ENCODE measurements at places on chromosomes 6 and 20.

- no peak overlapping the region for H3K27ac ChIP-seq
- no peaks in the 10 kb centered on the region for H3K36me3 ChIP-seq
- no peak for DNase-seq
- H3K27me3 ChIP-seq = no peaks in the 10 kb centered on the region
- peaks cover 21% of the 10 kb centered on the region for H3K4me1 ChIP-seq
These were observed 26.8 kb upstream of the TNFAIP3 start for GRCh38 chr6:137840252-137840651.

GRCh38 chr6:166667796-166668610, 41.0 kb upstream of the RPS6KA2 start:
- H3K27ac ChIP-seq = no peak overlapping the region
- peaks cover 21% of the 10 kb centered on the region for H3K27me3 ChIP-seq
- no peaks in the 10 kb centered on the region for H3K36me3 ChIP-seq
- DNase-seq = no peak

DNA sequence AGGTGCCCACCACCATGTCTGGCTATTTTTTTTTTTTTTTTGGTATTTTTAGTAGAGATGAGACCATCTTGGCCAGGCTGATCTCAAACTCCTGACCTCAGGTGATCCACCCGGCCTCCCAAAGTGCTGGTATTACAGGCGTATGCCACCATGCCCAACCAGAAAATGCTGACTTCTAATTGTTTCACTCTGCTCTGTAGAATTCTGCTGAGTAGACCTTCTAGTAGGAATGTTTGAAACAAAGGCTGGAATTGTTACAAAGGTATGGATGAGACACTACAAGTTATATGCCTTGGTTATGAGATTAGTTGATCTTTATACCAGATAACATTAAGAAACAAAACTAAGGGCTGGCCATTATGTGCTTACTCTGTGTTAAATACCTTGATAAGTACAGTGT, 44.8 kb downstream of the MEP1A start:
- no peaks in the 10 kb centered on the region for H3K27me3 ChIP-seq
- H3K4me3 ChIP-seq = no peak overlapping the region
- H3K27ac ChIP-seq = no peak overlapping the region
- no peak for DNase-seq

DNA sequence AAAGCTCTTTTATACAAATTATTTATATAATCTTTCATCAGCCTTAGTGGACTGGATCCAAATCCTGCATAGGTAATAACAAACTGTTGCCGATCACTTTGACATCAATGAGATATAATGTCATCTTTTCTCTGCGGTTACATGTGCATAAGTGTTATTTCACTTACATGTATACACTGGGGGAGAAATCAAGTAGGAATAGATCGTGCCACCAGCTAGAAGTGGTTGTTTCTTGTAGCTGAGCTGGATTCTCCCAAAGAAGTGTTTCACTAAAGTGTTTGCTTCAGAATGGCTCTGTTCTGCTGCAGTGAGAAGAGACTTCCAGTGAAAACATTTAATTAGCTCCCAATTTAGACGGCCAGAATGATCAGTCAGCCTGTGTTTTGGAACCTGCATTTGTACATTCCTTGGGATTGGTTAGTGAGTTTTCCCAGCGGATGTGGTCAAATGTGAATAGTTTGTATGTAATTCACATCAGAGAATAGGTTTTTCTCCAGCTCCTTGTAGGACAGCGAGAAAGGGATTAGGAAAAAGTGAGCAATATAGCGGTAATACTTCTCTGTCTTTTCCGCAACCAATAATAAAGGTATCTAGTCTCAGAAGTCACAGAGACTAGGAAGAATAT, 163.1 kb upstream of the CCN2 start:
- H3K36me3 ChIP-seq = no peaks in the 10 kb centered on the region
- no peak for DNase-seq
- no peak overlapping the region for H3K27ac ChIP-seq
- no peak overlapping the region for H3K4me3 ChIP-seq
- no peaks in the 10 kb centered on the region for H3K27me3 ChIP-seq

- H3K36me3 ChIP-seq = no peaks in the 10 kb centered on the region
- H3K4me1 ChIP-seq = no peaks in the 10 kb centered on the region
- no peak overlapping the region for H3K27ac ChIP-seq
These were observed 32.0 kb downstream of the HLA-C start for GRCh38 chr6:31239854-31240253.

- no peak overlapping the region for H3K4me3 ChIP-seq
- no peaks in the 10 kb centered on the region for H3K36me3 ChIP-seq
- DNase-seq = no peak
These were observed 69.0 kb upstream of the JARID2 start for GRCh38 chr6:15176816-15177370.

DNA sequence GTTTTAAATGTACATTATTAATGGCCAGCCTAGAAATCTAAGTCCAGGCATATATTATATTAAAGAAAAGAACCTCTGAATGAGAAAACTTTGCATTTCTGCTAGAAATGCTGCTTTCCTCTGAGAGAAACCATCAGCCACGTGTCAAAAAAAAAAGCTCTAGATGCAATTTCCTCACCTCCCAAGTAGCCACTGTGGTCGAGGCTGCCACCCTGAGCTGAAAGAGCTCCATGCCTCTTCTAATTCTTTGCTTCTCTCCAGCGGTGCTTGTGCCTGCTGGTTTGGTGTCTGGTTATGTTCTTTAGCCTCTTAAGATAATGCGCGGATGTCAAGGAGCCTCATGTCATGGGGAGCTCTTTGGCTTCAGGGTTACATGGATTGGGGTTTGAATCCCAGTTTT, 316.0 kb downstream of the TFAP2C start:
- H3K4me3 ChIP-seq = no peak overlapping the region
- peaks cover 67% of the 10 kb centered on the region for H3K27me3 ChIP-seq
- no peaks in the 10 kb centered on the region for H3K36me3 ChIP-seq
- H3K27ac ChIP-seq = no peak overlapping the region
- DNase-seq = no peak
- no peaks in the 10 kb centered on the region for H3K4me1 ChIP-seq

DNA sequence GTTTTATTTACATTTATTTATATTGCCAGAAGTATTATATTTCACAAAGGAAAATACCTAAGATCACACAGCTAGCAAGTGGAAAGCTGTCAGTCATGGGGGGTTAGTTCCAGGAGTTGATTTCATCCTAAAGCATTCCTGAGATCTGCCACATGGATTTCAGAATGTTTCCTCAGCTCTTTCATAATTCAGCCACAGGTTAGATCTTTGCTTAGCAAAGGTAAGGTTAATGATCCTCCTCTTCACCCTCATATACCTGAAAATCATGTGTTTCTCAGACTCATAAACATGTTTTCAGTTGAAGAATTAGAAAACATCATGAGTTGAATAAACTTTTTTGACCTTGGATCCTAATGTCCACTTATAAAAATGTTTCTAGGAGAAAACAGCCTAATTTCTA, 215.4 kb downstream of the ARHGAP18 start:
- H3K27me3 ChIP-seq = no peaks in the 10 kb centered on the region
- no peak overlapping the region for H3K4me3 ChIP-seq
- no peak for DNase-seq
- H3K36me3 ChIP-seq = no peaks in the 10 kb centered on the region

DNA sequence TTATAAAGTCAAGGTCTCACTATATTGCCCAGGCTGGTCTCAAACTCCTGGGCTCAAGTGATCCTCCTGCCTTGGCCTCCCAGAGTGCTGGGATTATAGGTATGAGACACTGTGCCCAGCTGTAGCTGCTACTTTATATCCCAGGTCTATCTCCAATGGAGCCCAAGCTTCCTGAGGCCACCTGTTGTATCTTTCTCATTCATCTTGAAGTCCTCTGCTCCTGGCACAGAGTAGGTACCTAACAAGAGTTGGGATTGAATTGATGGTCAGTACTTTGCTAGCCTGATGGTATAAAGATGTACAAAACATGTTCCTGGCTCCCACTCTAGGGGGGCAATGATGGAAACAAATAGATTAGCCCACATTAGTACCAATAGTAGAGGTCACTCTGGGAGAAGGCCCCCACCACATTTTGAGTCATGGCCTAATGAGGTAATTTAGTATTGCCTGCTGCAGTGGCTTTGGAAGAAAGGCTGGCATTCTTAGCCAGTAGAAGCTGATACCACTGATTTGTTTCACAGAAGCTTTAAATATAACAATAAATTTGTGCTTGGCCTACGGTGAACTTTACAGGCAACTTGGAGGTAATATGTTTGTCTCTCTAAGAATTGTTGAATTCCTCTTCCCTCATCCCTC, 5.4 kb downstream of the PTPN1 start:
- 0 out of 3 replicates have a peak, but pooled peaks cover 3% of the 10 kb centered on the region for H3K36me3 ChIP-seq
- no peak overlapping the region for H3K4me3 ChIP-seq
- DNase-seq = no peak
- H3K27ac ChIP-seq = no peak overlapping the region
- no peaks in the 10 kb centered on the region for H3K27me3 ChIP-seq

DNA sequence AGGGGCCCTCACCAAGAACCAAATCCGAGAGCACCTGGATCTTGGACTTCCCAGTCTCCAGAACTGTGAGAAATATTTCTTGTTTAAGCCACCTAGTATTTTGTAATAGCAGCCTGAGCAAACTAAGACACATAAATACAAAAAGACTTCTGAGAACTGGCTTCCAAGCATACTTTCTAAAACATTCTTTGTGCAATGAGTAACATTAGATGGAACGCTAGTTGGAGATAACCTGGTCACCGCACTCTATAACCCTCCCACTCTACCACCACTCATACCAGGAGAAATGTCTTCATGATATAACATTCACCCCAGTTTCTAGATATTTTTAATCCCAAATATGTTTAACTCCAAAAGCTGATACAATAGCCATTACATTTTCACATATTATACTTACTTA, 169.5 kb upstream of the THEMIS start:
- DNase-seq = no peak
- H3K4me3 ChIP-seq = no peak overlapping the region
- H3K36me3 ChIP-seq = peaks cover 38% of the 10 kb centered on the region
- H3K27ac ChIP-seq = no peak overlapping the region
- peaks cover 10% of the 10 kb centered on the region for H3K4me1 ChIP-seq
- no peaks in the 10 kb centered on the region for H3K27me3 ChIP-seq

DNA sequence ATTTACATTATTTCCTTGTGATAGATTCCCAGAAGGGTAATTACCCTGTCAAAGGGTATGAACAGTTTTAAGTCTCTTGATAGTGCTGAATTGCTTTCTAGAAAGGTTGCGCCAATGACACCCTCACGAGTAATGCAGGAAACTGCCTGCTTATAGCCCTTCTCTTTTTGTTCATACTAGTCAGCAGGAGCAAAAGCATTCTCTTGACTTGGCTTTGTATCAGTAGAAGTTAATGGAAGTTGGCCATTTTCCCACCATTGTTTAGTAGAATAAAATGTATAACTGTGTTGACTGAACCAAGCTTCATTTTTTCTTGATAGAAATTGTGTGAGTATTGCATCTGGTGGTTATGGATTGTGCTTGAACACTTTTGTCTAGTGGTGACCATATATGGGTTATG, 100.1 kb downstream of the FARS2 start:
- no peaks in the 10 kb centered on the region for H3K36me3 ChIP-seq
- H3K4me1 ChIP-seq = no peaks in the 10 kb centered on the region
- H3K4me3 ChIP-seq = no peak overlapping the region
- no peak overlapping the region for H3K27ac ChIP-seq
- no peak for DNase-seq

DNA sequence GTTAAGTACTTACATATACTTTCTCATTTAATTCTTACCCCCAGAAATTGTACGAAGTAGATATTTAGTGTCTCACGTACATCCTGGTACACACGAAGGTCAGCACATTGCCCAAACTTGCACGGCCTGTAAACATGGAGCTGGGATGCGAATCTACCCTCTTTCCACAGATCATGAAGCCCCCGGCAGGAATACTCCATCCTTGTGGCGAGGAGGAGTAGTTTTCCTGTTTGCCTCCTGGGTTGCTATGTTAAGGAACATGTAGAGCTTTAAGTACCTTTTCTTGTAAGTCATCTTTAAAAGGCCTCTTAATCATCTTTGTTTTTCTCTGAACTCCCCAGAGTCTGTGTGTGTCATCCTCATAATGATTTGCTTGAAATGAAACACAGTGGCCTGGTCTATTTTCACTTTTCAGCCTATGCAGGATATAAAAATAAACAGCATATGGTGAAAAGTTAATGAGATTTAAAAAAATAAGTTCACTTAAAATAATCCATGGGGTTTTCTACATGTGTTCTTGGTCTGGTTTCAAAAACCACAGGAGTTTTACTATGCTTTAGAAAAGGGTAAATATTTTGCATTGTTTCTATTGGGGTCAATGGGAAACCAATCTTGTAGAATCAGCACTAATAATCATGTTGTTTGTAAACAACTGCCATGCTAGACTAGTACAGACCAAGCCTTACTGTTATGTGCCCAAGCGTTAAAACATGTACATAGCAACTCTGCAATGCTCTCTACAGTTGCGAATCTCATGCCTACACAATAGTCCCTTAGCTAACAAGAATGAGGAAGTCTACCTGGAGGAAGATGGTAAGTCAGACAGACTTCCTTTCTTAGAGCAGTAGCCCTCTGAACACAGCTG, 9.3 kb upstream of the ARID1B start:
- H3K4me3 ChIP-seq = no peak overlapping the region
- no peaks in the 10 kb centered on the region for H3K4me1 ChIP-seq
- H3K36me3 ChIP-seq = no peaks in the 10 kb centered on the region

DNA sequence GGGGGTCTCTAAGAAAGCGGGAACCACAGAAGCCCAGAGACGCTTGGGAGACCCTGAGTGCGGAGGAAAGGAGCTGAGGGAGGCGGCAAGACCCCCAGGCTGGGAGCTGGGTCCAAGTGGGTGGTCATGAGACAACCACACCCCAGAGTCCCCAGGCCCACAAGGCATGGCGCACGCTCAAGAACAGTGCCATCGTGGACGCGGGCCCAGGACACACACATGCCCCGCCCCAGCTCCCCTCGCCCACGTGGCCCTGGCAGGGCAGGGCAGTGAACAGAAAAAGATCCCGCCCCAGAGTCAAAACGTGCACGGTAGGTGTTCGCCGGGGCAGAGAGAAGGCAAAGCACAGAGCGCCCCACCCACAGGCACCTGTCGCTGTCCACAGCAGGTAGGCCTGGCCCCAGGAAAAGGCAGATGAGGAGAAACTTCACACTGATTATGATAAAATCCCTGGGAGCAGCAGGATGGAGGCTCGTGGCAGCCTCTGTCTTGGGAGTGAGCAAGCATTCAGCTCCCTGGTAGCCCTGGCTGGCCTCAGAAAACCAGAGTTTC, 50.0 kb downstream of the BPIFB1 start:
- H3K27ac ChIP-seq = no peak overlapping the region
- no peaks in the 10 kb centered on the region for H3K36me3 ChIP-seq
- H3K27me3 ChIP-seq = peaks cover 15% of the 10 kb centered on the region
- peaks cover 10% of the 10 kb centered on the region for H3K4me1 ChIP-seq
- DNase-seq = no peak

GRCh38 chr6:43963203-43963602, 164.0 kb downstream of the MRPL14 start:
- H3K4me3 ChIP-seq = no peak overlapping the region
- no peak for DNase-seq
- H3K36me3 ChIP-seq = no peaks in the 10 kb centered on the region
- H3K27ac ChIP-seq = no peak overlapping the region
- peaks cover 32% of the 10 kb centered on the region for H3K4me1 ChIP-seq

- DNase-seq = no peak
- H3K4me1 ChIP-seq = no peaks in the 10 kb centered on the region
- peaks cover 79% of the 10 kb centered on the region for H3K27me3 ChIP-seq
- H3K36me3 ChIP-seq = no peaks in the 10 kb centered on the region
- H3K27ac ChIP-seq = no peak overlapping the region
These were observed 143.1 kb downstream of the EDN3 start for GRCh38 chr20:59443550-59443949.

GRCh38 chr6:140463312-140463710, 1088.9 kb upstream of the CITED2 start:
- no peaks in the 10 kb centered on the region for H3K4me1 ChIP-seq
- no peaks in the 10 kb centered on the region for H3K36me3 ChIP-seq
- no peak overlapping the region for H3K4me3 ChIP-seq
- no peak for DNase-seq
